ENCODE measurements at places on chromosomes 13 and 19.

DNA sequence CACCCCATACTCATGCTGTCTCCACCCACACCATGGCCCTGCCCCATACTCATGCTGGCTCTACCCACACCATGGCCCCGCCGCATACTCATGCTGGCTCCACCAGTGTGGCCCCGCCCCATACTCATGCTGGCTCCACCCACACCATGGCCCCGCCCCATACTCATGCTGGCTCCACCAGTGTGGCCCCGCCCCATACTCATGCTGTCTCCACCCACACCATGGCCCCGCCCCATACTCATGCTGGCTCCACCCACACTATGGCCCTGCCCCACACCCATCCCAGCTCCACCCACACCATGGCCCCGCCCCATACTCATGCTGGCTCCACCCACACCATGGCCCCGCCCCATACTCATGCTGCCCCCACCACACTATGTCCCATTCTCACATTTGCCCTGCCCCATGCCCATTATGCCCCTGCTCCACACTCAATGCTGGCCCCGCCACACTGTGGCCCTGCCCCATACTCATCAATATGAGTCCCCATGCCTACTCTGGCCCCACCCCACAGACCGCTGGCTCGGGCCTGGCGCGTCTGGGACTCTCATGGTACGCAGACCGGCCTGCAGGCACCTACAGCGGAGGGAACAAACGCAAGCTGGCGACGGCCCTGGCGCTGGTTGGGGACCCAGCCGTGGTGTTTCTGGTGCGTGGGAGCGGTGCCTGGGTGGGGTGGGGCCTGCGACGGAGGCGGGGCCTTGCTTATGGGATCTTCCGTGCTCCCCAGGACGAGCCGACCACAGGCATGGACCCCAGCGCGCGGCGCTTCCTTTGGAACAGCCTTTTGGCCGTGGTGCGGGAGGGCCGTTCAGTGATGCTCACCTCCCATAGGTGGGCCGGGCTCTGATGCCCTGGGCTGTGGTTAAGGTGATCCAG lies 3.7 kb upstream of the ARHGAP45 start:
- DNase-seq: no peak

- DNase-seq: peak; percentile 93
Observed at GRCh38 chr19:8161135-8161646, 11.8 kb upstream of the FBN3 start.

DNA sequence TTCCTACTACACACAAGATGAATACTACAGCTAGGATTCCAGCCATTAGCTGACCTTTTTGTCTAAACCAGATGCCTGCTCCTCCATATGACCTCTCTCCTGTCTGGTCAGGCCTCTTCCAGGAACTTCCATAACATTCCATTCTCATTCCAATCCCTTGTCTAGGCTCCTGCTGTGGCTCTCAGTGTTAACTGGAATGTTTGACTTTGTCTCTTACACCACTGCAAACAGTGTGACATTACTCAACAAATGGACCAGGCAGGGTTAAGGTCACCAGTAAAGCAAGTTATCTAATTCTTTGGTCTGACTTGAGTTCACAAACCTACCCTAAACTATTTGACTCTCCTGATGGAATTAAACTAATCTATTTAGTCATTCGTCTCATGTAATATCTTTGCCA lies 2.1 kb upstream of the GPC6 start:
- DNase-seq: peak; percentile 78

- no peak for DNase-seq
Observed at GRCh38 chr13:94708031-94708859, 4.1 kb downstream of the SOX21 start.

DNA sequence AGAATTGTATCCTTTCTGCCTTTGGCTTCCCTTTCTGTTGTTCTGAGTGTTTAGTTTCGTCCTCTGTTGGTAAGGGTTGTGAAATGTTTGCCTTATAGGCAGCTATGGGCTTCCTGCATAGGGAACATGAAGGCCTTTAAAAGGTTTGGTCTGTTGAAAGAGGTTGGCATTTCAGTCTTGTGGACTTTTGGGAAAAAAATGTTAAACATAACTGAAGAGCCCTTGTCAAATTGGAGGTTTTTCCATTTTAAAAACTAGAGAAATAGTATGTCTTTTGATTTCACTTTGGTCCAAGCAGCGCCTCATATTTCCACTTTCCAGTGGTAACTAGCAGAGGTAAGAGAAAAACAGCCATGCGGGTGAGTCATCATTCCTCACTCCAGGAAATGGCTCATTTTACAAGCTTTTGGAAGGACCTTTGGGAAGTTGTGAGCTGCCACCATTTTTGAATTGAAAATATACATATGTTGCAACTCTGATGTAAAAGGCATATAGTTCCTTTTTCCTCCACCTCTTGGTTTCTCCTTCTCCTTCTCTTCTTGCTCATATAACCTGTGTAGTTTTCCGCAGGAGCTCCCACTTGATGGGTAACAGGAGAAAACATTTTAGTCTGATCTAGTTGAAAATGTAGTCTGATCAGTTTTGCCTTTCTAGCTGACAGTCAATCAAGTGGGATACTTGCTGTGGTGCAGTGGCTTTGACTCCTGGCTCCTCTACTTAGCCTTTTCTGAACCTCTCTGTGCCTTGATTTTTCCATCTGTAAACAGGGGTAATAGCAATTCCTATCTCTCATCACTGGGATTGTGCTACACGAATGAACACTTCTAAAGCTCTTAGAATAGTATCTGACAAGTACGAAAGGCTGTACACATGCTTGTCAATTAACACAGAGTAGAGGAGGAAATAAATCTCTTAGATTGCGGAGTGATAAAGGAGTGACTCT lies 23.0 kb downstream of the GPC6 start:
- DNase-seq: peak; percentile 10

DNA sequence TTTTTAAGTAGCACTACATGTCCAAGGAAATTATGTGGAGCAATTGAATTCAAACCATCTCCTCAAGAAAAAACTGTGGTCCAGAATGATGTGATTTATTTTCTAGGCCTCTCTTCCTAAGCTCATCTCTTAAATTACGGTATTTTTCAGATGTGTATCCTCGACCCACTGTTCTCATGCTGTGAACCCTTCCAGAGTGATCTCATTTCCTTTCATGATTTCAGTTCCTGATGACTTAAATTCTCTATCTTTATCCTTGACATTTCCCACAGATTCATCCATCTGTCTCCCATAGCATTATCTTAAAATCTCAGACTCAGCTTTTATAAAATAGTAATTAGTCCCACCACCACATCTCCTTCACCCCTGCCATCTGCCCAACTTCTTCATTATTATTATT lies 117.6 kb upstream of the SPRY2 start:
- no peak for DNase-seq

DNA sequence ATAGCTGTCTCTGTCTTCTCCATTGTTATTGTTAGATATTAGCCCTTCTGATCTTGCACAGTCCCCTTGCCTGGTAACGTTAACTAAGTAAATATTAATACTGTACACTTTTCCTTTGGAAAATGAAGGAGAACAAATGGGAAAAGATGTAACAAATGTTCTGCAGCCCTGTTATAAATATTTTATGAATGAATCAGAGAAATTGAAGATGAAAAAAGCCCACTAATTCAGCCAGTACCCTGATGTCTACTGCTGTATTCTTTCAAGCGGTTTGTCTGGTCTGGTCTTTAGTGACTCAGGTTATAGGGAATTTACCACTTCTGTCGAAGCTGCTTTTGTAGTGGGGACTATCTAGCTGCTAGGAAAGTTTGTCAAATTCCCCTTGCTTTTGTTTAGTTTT lies 121.0 kb downstream of the COG6 start:
- no peak for DNase-seq

DNA sequence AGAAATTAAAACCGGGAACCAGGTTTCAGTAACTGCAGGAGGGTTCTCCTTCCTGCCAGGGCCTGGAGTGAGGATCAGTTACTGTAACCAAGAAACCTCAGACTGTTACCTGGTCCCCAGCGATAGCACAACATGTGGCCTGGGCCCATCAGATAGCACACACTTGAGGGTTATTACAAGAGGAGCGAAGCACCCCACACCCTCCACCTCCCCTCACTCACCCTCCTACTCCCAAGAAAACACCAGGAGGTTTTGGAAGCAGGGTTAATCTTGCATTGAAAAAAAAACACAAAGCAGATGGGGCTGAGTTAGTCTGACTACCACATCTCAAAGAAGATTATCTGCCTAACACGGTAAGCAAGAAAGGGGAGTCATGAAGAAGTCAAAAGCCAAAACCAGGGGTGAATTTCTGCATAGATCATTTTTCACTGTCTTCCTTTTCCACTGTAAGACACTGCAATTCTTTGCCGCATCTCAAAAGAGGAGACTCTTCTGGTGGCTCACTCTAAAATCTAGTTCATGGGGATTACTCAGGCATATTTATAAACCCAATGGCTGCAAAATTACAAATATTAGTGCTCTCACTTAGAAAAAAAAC lies 75.9 kb upstream of the DOCK9 start:
- no peak for DNase-seq

- no peak for DNase-seq
Observed at GRCh38 chr19:40612831-40613689, 11.9 kb downstream of the LTBP4 start.

DNA sequence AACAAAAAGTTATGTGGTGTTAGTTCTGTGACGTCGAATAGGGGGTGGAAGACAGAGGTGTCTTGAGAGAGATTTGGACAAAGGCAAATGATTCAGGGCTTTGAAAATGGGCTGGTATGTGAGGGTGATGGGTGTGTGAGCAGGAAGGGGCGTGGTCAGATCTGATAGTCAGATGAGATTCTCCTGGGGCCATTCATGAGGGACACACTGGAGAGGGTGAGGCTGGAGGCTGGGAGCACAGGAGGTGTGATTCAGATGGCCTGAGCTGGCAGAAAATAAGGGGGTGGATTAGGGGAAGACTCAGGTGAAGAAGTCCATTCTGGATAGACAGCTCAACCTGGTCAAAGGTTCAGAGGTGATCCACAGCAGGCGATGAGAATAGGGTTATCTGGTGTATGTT lies 28.0 kb downstream of the CYP4F22 start:
- DNase-seq: no peak
